ENCODE measurements at places on chromosomes 1 and 21. TPM values are rescaled to one million over a fixed set of nuclear protein-coding genes. Genes with fewer than 3 reads are reported as not detected.

DNA sequence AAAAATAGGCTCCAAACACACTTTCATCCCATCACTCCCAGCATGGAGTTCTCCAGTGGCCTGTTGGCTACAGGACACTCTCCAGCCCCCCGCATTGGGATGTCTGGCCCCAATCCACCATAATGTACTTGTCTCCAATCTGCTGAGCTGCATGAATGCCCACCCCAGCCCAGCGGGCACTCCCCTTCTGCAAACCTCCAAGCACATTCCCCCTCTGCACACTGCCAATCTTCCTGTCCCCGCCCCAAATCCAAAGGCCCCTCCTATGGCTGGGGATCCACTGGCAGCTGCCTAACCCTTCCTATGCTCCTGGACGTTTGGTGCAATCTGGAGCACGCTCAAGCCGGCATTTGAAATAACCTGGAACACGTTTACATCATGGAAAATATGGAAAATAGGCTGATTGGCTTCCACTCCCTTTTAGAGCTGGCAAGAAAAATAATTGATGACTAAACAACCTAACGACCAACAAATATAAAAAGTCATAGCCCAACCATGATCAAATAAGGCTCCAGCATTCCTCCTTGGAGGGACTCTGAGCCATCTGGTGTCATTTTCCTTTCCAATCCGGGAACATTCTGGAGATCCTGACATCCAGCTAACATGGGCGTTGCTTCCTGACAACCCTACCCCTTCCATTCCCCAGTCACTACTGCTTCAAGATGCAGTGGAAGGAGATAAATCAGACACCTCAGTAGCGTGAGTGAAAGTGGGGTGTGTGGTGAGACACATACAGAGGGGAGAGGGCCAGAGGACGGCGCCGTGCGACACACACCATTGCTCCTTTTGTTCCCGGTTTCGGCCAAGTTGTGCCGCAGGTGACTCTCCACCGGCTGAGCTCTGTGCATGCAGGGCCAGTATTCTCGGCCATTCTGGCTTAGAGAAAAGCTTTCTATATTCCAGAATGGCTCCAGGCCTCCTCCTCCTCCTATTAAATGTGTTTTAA, 41.6 kb downstream of the PDE9A start:
- DNase-seq: no peak

GRCh38 chr1:48943393-48943792, 166.7 kb upstream of the BEND5 start:
- DNase-seq: no peak

Gene RAB25
- not detected for total RNA-seq

DNA sequence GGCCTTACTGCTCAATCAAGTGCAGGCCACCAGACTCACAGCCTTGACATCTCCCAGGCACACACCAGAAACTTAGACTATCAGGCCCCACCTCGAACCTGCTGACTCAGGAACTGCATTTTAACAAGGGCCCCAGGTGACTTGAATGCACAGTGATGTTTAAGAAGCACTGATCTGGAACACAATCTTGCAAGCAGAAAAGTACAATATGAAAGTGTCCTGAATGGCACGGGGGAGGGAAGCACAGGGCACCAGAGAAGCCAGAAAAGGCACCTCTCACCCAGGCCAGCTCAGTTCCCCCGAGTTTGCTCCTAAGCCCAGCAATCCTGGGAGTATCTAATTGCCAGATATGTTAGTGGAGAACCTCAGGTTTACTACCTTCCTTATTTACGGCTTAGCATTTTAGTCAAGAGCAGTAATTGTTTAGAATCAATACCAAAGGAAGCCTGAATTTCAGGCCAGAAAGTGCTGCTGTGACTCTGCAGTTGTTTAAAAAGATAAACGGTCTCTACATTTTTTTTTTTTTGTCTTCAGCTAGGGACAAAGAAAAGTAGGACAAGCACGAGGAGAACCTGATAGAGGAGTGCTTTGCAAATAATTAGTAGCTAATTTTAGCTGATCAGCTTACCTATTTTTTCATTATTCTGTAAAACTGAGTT, 50.9 kb upstream of the CDC42BPA start:
- no peak for DNase-seq

DNA sequence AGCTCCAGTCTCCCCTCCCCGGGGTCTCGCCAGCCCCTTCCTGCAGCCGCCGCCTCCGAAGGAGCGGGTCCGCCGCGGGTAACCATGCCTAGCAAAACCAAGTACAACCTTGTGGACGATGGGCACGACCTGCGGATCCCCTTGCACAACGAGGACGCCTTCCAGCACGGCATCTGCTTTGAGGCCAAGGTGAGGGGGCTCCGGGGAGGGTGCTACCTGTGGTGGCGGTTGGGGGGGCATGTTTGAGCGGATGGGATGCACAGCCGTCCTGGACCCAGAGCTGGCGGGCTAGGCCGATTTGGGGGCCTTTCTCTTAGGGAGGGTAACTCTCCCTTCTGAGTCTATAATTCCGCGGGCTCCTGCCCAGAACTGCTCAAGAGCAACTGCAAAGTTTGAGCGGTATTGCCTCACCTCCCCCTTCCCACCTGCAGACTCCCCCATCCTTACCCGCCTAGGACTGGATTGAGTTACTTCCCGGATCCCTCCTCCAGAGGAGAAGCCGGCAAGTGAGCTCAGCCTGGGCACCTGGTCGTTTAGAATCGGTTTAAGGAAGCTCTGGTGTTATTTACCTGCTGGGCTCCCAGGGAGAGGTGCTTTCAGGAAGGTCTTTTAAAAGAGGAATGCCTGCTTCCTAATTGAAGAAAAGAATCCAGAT, 730 bp downstream of the NOS1AP start:
- no peak for DNase-seq

DNA sequence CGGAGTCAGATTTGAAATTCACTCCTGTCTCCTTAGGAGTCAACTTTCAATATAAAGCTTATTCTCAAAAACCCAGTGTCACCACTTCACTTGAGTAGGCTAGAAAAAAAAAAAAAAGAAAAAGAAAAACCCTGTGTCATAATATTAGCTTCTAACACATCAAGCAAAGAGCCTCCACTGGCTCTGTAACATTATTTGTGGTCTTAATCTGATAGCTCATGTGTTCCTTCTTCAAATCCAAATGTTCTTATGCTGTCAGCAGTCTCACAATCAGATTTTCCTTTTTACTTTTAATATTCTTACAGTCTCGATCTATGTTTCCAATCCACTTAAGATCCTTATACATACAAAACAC, 26.1 kb upstream of the PSMG1 start:
- no peak for DNase-seq

- DNase-seq: peak; percentile 14
Observed at GRCh38 chr1:65109487-65109886, 38.5 kb upstream of the AK4 start.

Gene LAMTOR2
- 61.7 TPM for total RNA-seq

GRCh38 chr1:153001382-153001781, at the start of gene SPRR3:
Gene SPRR3, plus strand, starts transcription at chr1:153001749. Its CDS starts 1,272 bp downstream, at chr1:153003021.
- DNase-seq: no peak

Gene SLC45A1
- total RNA-seq: not detected

Gene REN
- not detected for total RNA-seq

Gene LIN9
- total RNA-seq: 6.8 TPM

DNA sequence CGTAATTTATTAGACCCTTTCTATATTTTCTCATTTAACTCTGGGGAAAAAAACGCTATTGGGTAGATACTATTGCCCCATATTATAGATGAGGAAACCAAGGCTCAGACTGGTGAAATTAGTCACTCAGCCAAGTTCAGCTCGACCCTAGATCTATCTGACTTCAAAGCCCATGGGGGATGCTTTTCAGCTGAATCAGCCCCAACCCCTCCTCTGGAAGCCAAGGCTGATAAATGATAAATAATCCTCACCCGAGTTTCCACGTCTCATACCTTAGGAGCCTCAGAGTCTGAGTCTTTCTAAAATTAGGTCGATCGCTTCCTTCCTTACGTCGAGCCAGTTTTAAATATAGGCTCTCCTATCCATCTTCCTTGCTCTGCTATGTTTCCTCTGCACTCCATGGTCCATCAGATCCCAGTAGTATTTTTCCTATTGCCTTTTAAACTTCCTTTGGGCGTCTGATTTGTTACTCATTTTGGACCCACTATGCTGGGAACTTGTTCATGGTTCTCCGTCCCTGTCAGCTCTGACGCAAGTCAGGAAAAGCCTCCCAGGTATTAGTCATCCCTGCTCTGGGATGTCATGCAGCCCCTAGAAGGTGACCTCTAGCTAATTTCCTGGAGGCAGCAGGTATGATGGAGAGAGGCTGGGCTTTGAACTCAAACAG, 122.8 kb downstream of the PLPP3 start:
- DNase-seq: no peak

GRCh38 chr1:1960480-1961196, 41.6 kb upstream of the TMEM52 start:
- no peak for DNase-seq

DNA sequence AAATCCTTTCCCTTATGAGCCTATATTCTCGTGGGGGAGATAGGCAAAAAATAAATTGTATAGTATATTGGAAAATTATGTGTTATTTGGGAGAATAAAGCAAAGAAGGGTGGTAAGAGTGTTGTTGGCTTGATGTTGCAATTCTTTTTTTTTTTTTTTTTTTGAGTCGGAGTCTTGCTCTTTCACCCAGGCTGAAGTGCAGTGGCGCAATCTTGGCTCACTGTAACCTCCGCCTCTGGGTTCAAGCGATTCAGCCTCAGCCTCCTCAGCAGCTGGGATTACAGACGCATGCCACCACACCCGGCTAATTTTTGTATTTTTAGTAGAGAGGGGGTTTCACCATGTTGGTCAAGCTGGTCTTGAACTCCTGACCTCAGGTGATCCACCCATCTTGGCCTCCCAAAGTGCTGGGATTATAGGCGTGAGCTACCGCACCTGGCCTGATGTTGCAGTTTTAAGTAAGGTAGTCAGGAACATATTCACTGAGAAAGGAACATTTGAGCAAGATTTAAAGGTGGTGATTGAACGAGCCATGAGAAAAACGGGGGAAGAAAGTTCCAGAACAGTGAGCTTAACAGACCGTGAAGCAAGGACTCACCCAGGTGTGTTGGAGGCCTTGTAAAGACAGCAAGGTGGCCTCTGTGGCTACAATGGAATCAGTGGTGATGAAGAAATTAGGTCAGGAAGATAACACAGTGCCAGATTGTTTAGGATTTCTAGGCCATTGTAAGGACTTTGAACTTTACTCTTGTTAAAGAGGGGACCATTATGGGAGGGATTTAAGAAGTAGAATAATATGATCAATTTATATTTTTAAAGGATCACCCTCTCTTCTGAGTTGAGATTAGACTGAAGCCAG, 45.8 kb downstream of the RPRD2 start:
- no peak for DNase-seq

- DNase-seq: no peak
Observed at GRCh38 chr1:18342744-18343143, 138.0 kb upstream of the KLHDC7A start.

Data from SK-MEL-5 (cell line).